ENCODE measurements at places on chromosomes 16 and 17.

DNA sequence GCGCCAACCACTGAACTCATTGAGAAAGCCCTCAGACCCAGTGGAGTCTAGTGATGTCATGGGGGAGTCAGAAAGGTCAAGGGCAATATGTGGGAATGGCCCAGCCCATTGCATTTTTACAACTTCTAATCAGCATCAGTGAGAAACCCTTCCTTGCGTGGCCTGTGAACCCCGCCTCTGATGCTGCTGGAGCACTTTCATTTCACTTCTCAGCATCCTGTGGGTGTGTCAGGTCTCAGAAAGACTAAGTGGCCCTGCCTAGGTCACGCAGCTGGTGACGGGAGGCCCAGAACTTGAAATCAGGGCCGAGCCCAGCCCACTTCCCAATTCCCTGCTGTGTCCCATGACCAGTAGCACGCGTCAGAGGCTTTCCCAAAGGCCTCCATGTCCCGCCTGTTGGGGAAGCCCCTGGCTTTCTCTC, 6.1 kb downstream of the DNAI2 start:
- peak; percentile 73 for ATAC-seq

DNA sequence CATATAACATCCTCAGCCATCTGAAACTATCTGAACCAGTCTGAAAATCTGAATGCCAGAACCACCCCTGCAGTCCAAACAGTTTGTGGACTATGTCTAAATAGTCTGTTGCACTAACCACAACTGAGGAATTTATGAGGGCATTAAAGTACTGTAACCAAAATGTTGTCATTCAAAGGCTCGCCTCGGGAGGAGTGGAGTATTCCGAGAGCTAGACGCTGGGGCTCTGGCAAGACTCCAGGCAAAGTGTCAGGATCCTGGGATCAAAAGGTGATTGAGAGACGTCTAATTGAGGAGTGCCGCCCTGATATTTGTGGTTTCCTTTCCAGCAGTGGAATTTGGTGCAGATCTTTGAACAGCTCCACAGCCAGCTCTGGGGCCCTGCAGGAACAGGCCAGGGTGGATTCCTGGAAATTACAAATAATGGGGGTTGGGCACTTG, 142.9 kb upstream of the MYOCD start:
- ATAC-seq: no peak

DNA sequence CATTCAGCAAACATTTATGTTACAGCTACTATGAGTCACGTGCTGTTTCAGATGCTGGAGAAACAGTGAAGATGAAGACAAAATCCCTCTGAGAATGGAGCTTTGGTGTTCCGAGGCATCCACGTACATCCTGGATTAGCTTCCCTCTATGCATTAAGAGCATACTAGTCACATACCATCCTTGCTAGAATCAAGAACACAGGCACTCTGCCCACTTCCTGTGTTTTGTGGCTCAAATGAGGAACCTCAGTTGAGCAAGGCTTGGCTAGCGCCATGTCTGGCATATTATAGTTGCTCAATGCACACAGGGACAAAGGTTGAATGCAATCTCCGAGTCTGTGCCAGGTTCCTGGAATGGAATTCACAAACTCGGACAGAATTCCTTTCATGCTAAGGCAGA, 297.5 kb downstream of the XYLT1 start:
- no peak for ATAC-seq

DNA sequence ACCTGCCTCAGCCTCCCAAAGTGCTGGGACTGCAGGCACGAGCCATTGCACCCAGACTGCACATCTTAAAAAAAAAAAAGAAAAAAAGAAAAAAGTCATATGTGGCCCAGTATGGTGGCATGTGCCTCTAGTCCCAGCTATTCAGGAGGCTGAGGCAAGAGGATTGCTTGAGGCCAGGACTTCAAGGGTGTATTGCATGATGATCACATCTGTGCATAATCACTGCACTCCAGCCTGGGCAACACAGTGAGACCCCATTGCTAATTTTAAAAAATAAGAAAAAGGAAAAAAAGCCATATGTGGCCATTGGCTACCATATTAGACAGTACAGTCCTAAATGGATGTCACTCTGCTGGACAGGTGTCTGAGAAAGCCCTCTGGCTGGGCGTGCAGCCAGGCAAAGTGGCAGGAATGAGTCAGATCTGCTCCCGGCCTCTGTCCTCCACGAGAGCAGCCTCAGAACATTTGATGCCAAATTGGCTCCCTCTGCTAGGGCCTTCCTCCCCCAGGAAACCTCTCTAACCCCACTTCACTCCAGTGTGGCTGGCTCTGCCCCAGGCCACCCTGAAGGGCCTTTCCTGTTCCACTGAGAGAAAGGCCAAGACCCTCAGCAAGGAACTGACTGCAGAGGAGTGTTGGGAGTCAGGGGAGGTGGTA, 14.7 kb downstream of the CA7 start:
- no peak for ATAC-seq

- ATAC-seq: peak; percentile 52
Observed at GRCh38 chr17:51000835-51001638, 119.6 kb downstream of the SPAG9 start.

DNA sequence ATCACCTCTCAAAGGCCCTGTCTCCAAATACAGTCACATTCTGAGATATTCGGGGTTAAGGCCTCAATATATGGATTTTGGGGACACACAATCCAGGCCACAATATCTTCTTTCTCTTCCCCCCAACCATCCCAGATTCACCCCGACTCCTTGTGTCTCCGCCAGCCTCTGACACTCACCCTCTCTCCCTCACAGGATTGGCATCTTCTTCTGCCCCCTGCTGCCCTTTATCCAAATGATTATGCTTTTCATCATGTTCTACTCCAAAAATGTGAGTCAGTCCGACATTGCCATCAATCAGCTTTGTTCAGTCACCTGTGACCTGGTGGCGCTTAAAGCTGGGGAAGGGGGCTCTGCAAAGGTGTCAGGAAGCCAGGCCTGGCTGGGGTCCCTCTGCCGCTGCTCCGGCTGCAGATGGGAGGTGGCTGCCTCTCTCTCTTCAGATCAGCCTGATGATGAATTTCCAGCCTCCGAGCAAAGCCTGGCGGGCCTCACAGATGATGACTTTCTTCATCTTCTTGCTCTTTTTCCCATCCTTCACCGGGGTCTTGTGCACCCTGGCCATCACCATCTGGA, 35.1 kb downstream of the GDE1 start:
- ATAC-seq: no peak

DNA sequence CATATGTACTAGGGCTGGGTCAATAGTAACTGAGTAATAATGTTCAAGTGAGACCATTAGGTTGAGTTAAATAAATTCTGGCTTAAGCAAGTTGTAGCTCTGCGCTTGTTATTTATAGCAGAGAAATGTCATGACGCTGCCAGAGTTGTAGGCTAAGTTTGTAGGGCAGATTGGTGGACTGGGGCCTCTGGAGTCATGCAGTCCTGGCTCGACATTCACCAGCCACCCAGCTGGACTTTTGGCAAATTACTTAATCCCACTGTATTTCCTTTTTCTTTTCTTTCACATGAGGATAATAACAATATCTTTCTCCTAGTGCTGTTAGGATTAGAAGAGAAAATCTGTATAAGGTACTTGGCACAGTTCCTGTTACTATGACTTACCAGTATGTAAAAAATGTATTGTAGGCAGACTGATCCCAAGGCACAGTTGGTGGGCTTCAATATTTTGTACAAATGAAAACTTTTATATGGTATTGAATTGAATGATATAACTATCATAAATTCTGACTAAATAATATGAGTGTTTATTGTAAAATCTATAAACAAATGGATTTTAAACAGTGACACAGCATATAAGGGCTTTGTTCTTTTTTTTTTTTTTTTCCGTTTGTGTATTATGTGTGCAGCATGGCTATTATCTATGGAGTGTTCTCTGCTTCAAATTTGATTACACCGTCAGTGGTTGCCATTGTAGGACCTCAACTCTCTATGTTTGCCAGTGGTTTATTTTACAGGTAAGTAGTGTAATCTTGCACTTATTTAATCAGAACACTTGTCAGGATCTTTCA, 2.6 kb downstream of the MFSD11 start:
- no peak for ATAC-seq

- ATAC-seq: no peak
Observed at GRCh38 chr17:21035406-21035805, 7.4 kb downstream of the USP22 start.

- ATAC-seq: no peak
Observed at GRCh38 chr16:15052747-15053476, 3.0 kb downstream of the NTAN1 start.

DNA sequence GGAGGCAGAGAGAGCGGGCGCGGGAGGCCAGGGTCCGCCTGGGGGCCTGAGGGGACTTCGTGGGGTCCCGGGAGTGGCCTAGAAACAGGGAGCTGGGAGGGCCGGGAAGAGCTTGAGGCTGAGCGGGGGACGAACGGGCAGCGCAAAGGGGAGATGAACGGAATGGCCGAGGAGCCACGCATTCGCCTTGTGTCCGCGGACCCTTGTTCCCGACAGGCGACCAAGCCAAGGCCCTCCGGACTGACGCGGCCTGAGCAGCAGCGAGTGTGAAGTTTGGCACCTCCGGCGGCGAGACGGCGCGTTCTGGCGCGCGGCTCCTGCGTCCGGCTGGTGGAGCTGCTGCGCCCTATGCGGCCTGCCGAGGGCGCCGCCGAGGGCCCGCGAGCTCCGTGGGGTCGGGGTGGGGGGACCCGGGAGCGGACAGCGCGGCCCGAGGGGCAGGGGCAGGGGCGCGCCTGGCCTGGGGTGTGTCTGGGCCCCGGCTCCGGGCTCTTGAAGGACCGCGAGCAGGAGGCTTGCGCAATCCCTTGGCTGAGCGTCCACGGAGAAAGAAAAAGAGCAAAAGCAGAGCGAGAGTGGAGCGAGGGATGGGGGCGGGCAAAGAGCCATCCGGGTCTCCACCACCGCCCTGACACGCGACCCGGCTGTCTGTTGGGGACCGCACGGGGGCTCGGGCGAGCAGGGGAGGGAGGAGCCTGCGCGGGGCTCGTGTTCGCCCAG, 1.2 kb upstream of the CBX4 start:
- no peak for ATAC-seq

GRCh38 chr17:63696381-63696961, 3.5 kb downstream of the LIMD2 start:
- ATAC-seq: no peak

DNA sequence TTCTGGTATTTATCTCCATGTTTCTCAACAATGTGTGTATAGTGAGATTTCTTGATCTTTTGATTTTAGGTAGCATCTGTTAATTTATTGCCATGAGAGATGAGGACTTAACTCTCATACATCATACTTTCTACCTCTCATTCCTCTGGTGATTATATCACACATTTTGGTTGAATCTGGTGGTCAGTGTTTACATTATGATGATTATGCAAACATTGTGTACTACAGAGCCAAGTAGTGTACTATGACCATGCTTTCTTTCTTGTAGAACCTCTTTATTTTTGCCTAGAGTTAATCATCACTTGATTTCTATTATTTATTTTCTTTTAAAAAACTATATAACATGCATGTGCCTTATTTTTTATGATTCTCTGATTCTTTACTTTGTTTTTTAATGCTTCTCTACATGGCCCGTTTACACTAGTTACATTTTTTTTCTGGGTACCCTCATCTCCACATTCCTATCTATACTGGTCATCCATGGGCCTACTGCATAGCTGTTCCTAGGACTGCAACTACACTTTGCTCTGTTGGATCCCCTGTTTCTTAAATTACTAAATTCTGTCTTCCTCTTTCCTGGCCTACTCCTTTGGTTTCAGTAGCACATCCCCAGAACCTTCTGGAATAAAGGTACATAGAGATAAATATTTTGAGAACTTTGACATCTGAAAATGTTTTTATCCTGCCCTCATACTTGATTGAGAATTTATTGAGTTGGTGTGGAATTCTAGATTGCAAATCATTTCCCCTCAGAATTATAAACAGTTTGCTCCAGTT, 63.0 kb upstream of the LRRC37A3 start:
- ATAC-seq: no peak

GRCh38 chr17:1965556-1966273, 59.4 kb downstream of the RTN4RL1 start:
- ATAC-seq: no peak

DNA sequence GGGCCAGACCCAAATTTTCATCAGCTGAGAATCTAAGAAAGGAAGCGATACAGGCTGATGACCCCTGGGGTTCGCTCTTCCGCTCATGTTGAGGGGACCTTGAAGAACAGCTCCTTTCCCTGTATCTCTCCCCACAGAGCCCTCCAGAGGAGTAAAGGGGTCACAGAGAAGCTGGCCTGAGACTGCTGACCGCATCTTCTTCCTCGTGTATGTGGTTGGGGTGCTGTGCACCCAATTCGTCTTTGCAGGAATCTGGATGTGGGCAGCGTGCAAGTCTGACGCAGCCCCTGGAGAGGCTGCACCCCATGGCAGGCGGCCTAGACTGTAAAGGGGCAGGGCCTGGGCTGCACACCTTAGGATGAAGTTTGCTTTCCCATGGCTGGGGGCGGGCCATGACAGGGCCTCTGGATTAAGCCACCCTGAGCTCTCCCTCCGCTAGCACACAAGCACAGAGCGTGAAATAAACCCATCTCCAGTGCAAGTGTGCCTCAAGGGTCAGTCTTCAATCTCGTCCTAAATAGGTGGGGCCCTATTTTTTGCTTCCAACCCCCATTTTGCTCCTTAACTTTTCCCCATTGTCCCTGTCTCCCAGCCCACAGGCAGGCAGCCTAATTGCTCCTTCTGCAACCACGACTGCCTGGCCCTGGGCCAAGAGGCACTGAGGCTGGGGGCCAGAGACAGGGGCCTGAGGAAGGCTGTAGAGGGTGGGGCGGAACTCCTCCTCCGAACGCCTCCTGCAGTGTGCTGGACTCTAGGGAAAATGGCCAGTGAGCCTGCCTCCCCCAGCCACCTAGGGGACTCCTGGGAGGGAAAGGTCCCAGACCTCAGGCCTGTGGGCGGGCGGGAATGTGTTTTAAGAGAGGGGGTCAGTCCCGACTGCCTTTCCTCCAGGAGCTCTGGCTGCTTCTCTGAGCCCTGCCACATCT, 3.6 kb downstream of the ZACN start:
- ATAC-seq: no peak

DNA sequence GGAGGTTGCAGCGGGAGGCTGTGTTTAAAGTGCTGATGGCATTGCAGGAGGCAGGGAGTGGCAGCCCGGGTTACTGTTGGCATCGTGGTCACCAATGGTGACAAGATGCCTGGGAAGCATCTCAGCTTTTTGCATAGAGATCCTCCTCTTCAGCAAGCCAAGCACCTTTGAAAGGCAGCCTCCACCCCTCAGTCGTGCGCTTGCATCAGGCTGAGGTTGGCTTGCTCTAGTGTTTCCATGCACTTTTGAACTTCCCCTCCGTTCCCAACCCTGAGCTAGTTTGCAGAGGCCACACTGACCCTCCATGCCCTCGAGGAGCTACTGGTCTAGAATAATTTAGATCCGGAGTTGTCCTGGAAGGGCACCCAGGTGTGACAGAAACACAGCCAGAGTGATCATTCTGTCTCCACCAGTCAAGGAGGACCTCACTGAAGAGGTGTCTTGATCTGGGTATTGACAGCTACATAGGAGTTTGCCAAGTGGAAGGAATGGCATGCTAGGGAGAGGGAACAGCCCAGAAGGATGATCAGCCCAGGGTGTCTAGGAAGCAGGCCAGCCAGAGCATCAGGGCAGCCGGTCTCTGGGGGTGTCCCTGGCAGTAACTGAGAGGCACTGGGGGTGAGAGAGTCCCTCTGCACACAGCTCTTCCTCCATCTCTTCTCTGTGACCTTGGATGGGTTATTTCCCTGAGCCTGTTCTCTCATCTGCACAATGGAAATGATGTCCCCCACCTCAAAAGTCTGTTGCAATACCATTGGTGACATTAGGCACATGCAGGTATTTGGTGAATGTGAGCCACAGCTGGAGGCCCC, 7.7 kb downstream of the BEAN1 start:
- no peak for ATAC-seq

GRCh38 chr16:85286066-85286831, 174.0 kb upstream of the CIBAR2 start:
- no peak for ATAC-seq
